ENCODE measurements at places on chromosomes 11 and 22.

DNA sequence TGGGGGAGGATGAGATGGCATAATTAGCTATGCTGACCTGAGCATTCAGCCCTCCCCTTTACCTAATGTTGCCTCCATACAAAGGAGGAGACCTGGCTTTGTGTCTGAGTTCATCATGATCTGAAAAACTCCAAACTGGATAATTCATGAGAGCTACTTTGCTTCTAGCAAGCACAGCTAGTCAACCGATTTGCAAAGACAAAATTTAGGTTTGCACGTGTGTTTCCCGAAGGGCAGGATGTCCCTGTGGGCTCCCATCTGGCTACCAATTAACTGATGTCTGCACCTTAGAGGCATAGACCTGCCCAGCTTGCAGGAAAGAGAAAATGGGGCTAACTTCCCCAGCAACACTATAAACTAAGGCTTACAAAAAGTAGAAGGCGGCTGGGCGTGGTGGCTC lies 42.2 kb upstream of the POU2AF1 start:
- DNase-seq, result no peak

GRCh38 chr11:64694821-64695365 lies 28.1 kb downstream of the NRXN2 start:
- no peak for DNase-seq

DNA sequence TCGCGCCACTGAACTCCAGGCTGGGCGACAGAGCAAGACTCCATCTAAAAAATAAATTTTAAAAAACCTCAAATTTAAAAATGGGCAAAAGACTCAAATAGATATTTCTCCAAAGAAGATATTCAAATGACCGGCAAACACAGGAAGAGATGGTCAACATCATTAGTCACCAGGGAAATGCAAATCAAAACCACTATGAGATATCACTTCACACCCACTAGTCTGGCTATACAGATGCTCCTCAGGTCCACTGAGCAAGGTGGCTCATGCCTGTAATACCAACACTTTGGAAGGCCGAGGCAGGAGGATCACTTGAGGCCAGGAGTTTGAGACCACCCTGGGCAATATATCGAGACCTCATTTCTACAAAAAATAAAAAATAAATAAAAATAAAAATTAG lies 43.3 kb upstream of the SLC35C1 start:
- no peak for DNase-seq

DNA sequence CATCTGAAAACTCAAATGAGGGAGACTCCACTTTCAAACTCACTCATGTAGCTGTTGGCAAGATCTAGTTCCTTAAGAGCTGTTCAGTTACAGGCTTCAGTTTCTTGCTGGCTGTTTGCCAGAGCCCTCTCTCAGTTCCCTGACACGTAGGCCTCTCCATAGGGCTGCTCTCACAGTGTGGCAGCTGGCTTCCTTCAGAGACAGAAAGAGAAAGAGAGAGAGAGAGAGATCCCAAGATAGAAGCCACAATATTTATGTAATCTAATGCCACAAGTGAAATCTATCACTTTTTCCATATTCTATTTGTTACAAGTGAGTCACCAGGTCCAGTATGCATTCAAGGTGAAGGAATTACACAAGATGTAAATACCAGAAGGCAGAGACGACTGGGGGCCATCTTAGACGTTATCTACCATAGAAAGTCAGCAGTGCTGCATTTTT lies 168.8 kb downstream of the RCN1 start:
- peak; percentile 41 for DNase-seq

DNA sequence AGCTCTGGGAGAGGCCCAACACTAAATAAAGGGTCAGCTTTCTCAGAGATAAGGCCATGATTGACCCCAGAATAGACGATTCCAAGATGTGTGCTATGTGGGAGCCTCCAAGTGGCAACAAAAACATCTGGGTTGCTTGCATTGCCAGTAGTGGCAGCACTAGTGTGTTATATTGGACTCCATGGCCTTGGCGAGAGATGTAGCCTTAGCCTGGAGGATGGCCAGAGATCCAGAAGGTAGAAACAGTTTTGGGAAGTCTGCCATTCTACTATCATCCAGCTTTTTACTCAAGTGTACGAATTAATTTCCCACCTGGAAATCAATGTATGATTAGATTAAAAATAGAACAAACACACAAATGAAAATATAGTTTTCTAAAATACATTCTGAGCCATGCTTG lies 3.0 kb downstream of the OR8D4 start:
- no peak for DNase-seq

GRCh38 chr22:48042621-48043395 lies 1280.4 kb downstream of the TBC1D22A start:
- DNase-seq, result no peak

DNA sequence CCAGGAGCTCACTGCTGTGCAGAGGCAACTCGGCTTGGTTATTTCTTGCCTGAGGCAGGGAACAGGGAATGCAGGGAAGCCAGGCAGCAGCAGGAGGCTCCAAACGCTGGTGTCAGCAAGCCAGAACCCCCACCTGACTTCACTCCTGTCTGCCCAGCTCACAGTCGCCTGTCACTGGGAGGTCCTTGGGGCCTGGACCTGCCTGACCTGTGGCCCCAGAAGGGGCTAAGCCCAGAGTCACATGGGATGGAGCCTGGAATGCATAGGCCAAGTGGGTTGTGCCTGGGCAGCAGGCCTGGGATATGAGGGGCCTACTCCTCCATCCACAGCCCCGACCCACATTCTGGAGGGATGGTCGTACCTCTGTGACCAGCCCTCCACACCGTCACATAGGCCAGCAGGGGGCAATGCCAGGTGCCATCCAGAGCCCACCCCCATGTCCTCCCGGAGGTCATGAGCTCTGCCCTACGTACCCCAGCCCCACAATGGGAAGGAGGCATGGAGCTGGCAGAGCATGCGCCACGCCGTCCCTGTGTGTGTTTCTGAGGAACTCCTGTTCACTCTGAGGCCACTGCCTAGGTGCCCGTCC lies 5.2 kb downstream of the RASSF7 start:
- DNase-seq, result no peak

DNA sequence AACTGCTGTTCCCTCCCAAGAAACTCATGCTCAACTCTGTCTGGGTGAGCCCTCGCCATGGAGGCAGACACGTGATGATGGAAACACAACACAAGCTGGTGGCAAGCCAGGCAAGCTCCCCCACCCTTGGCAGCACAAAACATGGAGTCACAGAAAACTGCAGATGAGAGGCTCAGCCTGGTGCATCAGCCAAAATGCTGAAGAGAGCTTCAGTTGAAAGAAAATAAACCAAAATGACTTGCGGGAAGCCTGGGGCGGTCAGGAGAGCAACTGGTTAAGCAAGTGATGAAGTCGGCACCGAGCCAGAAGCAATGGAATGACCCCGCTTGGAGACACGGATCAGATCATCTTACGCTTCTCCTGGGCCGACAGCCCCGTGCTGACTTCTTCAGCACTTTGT lies 68.3 kb downstream of the C11orf58 start:
- no peak for DNase-seq

GRCh38 chr22:42967933-42968332 lies 47.0 kb downstream of the PACSIN2 start:
- DNase-seq, result no peak

GRCh38 chr11:66863428-66864125 lies 6.7 kb downstream of the LRFN4 start:
- no peak for DNase-seq

Data from ELR (cell line).